ENCODE measurements at places on chromosomes 16 and 17.

GRCh38 chr17:27896701-27897100, 3.5 kb upstream of the LYRM9 start:
- DNase-seq, result no peak

DNA sequence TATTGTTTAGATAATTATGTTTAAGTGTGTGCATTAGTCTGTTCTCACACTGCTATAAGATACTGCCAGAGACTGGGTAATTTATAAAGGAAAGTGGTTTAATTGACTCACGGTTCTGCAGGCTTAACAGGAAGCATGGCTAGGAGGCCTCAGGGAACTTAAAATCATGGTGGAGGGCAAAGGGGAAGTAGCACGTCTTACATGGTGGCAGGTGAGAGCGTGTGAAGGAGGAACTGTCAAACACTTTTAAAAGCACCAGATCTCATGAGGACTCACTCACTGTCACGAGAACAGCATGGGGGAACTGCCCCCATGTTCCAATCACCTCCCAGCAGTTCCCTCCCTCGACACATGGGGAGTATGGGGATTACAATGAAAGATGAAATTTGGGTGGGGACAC, 203.5 kb upstream of the GOT2 start:
- DNase-seq, result no peak

- no peak for DNase-seq
Observed at GRCh38 chr17:67487506-67487905, 110.4 kb downstream of the PITPNC1 start.

- no peak for DNase-seq
Observed at GRCh38 chr17:58498177-58498828, 10.1 kb upstream of the HSF5 start.

DNA sequence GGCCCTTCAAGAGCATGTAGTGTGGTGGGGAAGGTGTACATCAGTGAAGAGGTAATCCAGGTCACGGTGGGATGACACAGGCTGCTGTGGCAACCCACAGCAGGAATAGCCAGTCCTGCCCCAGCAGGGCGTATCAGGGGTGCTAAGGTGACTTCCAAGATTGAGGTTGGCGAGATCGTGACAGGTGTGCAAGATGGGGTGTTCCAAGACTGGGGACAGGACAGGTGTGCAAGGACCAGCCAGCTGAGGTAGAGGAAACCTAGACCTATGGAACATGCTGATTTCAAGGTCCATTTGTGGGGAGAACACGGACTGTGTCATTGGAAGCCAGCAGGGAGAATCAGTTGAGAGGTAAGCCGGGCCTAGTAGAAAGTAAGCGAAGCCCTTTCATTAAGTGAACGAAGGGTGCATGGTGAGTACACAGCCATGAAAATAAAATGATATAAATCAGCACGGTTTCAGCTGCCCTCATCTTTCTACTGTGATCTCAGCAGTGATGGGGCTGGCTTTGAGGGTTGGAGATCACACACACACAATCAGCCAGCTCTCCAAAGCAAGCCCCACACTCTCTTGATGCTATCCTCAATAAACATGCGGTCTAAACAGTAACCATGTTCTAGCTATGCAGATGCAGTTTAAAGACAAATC, 497.0 kb downstream of the WWOX start:
- no peak for DNase-seq

DNA sequence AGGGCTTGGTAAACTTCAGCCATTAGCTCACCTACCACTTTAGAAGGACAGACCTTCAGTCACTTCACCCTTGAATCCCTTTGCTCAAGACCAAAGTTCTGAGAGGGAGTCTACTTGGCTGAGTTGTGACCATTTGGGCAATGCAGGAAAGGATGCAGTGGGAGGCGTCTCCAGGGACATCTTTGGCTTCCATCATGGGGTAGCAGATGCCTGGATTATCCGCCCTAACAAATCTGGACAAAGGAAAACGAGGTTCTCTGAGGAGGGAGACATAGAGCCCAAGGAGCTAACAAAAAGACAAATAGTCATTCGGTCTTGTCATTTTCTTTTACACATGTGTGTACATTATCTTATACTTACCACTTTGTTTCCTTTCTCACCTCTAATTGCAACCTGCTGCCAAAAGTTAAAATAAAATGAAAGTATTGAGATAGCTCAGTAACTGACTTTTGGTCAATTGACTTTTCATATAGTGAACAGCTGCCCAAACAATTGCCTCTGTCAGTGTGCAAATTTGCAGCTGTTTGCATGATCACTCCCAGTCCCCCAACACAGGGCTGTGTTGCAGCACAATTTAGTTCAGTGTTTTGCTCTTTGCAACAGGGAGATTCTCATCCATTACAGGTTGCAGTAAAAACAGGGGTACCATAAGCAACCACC, 108.9 kb upstream of the EEF2KMT start:
- peak; percentile 5 for DNase-seq

DNA sequence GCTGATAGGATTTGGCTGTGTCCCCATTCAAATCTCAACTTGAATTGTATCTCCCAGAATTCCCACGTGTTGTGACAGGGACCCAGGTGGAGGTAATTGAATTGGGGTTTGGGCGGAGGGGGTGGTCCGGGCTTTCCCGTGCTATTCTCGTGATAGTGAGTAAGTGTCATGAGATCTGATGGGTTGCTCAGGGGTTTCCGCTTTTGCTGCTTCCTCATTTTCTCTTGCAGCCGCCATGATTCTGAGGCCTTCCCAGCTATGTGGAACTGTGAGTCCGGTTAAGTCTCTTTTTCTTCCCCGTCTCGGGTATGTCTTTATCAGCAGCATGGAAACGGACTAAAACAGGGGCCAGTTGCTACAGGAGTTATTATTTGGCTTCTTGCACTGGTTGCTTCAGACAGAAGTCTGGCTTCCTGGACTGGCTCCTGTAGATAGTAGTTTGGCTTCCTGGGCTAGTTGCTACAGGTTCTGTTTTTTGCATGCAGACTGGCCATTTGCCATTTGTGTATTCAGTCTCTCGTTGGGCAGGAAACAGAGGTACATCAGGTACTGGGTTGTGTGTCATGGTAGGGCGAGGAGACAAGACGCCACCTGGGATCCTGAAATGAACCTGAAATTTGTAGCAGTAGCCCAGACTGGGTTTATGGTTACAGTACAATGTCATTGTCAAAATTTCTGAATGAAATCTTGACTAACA, 32.6 kb downstream of the CNTNAP4 start:
- DNase-seq, result no peak
